ENCODE measurements at places on chromosomes 12 and 14. TPM values are rescaled to one million over a fixed set of nuclear protein-coding genes. Genes with fewer than 3 reads are reported as not detected.

DNA sequence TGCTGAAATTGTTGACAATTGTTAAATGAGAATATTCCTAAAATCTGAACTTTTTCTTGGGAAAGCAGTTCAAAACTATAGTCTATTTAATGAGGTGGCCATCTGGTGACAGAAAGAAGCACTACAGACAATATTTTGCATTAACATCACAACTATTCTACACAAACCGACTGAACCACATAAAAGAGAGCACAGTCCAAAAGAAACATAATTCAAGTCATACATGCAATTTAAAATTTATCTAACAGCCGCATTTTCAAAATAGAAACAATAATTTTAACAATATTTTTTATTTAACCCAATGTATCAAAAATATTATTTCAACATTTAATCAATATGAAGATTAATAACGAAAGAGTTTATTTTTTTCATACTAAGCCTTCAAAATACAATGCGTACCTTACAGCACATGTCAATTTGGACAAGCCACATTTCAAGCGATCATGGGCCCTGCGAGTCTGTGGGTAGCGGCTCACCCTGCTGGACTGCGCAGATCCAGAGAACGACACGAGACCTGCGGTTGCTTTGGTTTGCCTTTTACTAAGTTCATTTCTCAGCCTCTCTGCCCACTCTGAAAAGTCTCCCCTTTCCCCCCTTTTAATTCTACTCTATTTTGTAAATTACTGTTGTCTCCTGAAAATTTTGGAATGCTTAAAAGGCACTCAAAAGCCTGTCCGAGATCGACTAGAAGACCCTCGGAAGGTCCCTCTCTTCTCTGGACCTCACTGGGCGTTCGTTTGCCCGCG is 947 bp upstream of the LRRC9 start:
- peak; percentile 34 for DNase-seq
- H3K4me1 ChIP-seq, result peaks cover 2% of the 10 kb centered on the region
- H3K36me3 ChIP-seq, result no peaks in the 10 kb centered on the region
- peak overlapping the region; percentile 96 for H3K27ac ChIP-seq

CLEC4D gene
- total RNA-seq, result not detected

GRCh38 chr12:117404203-117404853 is 42.9 kb upstream of the NOS1 start:
- H3K27ac ChIP-seq, result no peak overlapping the region
- no peaks in the 10 kb centered on the region for H3K4me1 ChIP-seq
- DNase-seq, result no peak
- no peak overlapping the region for H3K4me3 ChIP-seq
- H3K36me3 ChIP-seq, result no peaks in the 10 kb centered on the region

DNA sequence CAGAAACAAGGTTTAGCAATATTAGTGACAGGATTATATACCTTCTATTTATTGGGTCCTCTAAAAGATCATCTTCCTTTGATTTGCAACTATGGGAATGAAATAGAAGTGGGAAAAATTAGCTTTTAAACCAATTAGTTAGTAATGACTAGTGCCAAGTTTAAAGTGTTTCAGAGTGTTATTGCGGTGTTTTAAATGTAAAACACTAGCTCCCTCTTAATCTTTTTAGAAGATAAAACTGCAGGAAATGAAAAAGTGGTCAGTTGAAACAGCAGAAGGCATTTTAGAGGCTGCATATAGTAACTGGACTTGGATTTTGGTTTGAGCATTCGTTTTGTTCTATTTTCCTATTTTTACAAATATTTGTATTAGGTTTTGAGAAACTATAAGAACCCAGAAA is 286.2 kb downstream of the RAD51B start:
- H3K36me3 ChIP-seq, result peaks cover 10% of the 10 kb centered on the region
- no peaks in the 10 kb centered on the region for H3K27me3 ChIP-seq
- no peak overlapping the region for H3K27ac ChIP-seq
- no peak overlapping the region for H3K4me3 ChIP-seq
- no peaks in the 10 kb centered on the region for H3K4me1 ChIP-seq
- no peak for DNase-seq

DNA sequence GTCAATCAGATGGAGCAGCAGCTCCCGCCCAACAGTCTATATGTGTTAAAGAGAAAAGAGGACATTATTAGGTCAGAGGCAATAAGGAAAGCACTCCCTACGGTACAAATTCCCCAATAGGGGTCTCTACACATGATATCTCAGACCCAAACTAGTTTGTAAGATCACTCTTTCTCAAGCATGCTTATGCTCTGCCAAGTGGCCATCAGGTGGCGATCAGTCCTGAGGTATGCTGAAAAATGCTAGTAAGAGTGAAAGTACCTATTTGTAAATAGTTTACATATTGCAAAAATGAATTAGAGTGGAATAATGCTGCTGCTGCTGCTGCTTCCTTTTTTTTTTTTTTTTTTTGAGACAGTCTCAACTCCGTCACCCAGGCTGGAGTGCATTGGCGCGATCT is 61.0 kb downstream of the CPM start:
- no peak for DNase-seq
- H3K36me3 ChIP-seq, result no peaks in the 10 kb centered on the region
- H3K27ac ChIP-seq, result no peak overlapping the region
- peaks cover 6% of the 10 kb centered on the region for H3K4me1 ChIP-seq

DNA sequence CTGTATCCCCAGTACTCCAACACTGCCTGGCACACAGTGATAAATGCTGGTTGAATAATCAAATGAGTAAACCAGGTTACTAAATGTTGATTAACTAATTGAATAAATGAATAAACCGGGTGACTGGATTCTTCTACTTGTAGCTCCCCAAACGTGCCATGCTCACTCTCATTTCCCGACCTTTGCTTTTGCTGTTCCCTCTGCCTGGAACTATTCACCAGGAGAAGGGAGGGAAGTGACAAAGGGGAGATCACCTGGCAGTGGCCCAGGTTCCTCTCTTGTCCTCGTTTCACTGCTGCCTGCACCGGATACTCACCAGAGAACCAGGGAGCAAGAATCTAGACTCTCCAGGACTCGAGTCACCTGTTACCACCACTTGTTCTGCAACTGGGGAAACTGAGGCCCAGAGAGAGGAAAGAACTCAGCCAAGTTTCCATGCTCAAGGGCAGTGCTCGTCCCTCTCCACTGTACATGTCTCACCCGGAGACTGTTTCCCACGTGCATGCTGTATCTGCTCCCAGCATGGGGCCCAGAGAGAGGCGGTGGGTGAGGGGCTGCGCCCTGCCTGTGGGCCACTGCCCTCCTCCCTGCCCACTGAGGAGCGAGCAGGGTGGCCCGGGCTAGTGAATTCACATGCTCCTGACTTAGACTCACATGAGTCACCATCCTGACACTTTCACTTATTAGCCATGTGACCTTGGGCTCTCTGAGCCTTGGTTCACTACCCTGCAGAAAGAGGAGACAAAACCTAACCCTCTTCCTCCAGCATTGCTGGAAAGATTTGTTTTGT is 17.7 kb upstream of the POP5 start:
- peaks cover 2% of the 10 kb centered on the region for H3K27me3 ChIP-seq
- no peak for DNase-seq
- no peak overlapping the region for H3K27ac ChIP-seq
- H3K4me3 ChIP-seq, result no peak overlapping the region

GRCh38 chr12:77734214-77734883 is 96.3 kb upstream of the NAV3 start:
- no peak overlapping the region for H3K27ac ChIP-seq
- H3K4me1 ChIP-seq, result no peaks in the 10 kb centered on the region
- H3K27me3 ChIP-seq, result no peaks in the 10 kb centered on the region

Data from glutamatergic neuron (in vitro differentiated cells).